AML-193 (cell line): ENCODE measurements at places on chromosomes 11 and 22.

GRCh38 chr22:48692734-48693376 is 1134.8 kb downstream of the BRD1 start:
- DNase-seq = no peak

- DNase-seq = no peak
These were observed 745.9 kb upstream of the CCDC179 start for GRCh38 chr11:23606191-23606590.

GRCh38 chr11:66743271-66743968 is 14.4 kb upstream of the SPTBN2 start:
- no peak for DNase-seq

GRCh38 chr11:120194166-120194565 is 16.7 kb upstream of the OAF start:
- DNase-seq = no peak

GRCh38 chr11:10490398-10491241 is 35.6 kb downstream of the AMPD3 start:
- no peak for DNase-seq

- DNase-seq = no peak
These were observed 101.2 kb upstream of the DDI1 start for GRCh38 chr11:103935219-103935618.

DNA sequence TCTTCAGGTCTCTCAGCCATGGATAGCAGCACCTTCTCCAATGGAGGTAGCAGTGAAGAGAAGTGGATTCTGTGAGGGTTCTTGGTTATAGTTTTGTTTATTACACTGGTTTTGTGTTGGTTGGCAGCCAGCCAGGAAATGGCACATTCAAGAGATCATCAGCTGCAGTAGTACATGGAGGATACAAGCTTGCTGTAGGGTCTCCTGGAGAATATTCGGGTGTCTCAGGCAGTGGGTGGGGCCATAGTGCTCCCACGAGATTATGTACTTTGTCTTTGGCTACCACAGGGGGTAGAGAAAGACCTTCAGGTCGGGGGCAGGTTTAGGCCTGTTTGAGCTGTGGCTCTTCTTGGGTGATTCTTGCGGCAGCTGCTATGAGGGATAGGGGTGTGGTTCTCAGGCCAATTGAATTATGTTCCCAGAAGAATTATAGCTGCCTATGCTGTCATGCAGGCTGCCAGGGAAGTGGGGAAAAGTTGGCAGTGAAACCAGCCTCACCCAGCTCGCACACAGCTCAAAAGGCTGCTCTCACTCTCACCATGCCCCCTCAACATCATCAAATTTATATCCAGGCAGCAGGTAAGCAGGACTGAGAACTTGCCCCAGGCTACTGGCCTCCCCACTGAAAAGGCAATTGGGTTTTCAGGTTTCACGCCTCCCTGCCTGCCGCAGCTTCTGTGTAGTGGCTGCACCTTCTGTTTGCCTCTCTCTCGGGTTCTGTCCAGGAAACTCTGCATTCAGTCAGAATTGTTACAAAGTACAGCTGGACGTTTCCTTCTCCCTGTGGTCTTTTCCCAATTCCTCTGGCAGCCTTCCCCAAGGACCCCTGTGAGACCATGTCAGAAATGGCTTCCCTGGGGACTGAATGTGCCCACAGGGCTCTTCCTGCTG is 435.5 kb downstream of the LUZP2 start:
- DNase-seq = no peak

GRCh38 chr11:82732734-82733443 is 775 bp downstream of the FAM181B start:
- no peak for DNase-seq
